ENCODE measurements at places on chromosomes 6 and 20.
A peak's percentile ranks its signal among the peaks of the same experiment; 100 is the strongest.

DNA sequence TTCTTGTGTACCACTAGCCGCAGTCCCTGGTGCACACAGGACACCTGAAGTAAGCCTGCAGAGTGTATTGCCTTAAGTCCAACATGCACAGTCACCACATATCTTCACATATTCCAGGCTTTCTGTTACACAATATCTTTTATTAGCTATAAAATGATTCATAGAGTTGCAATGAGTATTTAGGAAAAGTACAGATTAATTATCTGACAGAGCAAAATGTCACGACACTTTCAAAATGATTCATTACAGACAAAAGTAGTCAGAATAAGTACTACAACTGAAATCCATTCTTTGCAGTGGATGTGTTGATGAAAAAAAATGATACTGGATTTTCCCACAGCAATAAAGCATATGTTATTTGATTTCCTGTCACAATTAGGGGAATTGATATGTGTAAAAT is 199.5 kb upstream of the ASCC3 start:
- DNase-seq = peak; percentile 78

DNA sequence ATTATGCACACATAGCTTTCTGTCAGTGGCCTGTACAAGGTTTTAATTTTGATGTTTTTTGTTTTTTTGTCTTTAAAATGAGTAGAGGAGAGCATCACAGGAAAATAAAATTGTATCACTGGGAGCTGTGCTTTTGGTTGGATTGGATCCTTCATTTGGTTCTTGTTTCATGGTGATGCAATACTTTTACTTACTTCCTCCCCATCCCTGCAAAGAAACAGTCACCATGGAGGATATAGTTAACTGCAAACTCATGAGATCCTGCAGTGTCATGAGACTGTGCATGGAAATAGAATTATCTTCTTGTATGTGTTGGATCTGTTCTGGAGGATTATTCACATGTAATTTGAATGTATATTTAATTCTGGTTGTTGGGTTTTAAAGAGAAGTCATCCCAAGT is 122.3 kb downstream of the JARID2 start:
- no peak for DNase-seq

DNA sequence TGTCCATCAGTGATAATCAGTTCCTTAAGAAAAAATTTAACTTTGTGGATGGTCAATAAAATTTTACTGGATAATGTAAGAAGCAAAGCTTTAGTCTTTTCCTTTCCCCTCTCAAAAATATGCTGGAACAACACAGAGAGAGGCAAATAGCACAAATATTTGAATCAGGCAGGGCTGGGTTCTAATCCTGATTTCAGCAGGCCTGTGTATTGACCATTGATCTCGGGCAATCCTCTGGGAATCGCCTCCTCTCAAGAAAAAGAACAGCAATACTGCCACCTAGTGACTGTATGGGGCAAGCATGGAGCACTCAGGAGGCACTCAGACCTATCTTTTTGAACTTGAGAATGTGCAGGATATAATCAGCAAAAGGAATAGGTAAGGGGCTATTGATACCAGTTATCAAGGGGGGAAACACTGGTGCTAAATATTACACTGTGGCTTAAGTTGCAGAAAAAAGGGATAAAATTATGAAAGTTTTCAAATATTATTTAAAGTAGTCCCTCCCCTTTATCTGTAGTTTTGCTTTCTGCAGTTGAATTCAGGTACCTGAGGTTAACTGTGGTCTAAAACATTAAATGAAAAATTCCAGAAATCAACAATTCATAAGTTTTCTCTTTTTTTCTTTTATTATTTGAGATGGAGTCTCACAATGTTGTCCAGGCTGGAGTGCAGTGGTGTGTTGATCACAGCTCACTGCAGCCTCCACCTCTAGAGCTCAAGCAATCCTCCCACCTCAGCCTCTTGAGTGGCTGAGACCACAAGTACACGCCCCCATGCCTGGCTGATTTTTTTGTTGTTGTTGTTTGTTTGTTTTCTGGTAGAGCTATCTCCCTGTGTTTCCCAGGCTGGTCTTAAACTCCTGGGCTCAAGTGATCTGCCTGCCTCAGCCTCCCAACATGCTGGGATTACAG is 91.8 kb upstream of the NHSL1 start:
- peak; percentile 84 for DNase-seq

- no peak for DNase-seq
Measured at GRCh38 chr6:163940705-163941623, 526.4 kb downstream of the QKI start.

GRCh38 chr6:24329022-24329421 is 28.8 kb downstream of the DCDC2 start:
- no peak for DNase-seq

- no peak for DNase-seq
Measured at GRCh38 chr6:55180258-55180657, 5.9 kb downstream of the HCRTR2 start.

GRCh38 chr6:128039543-128039942 is 138.7 kb upstream of the THEMIS start:
- no peak for DNase-seq

DNA sequence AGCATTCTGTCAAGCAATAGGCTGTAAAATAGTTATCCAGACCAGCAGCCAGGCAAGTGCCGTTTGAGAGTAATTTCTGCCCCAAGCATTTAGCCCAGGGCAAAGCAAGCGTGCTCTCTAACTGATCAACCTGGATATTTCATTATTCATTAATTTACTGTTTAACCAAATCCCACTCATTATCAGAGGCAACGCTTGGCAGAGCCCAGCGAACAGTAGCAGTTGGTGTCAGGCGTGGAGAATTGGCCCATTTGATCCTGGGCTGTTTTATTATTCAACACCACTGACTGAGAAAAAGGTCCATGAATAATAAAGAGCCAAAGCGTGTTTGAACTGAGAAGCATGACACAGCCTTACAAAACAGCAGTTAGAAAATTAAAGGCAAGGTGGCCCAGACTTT is 35.3 kb downstream of the TFAP2B start:
- no peak for DNase-seq

- DNase-seq = no peak
Measured at GRCh38 chr20:6126846-6127245, 4.0 kb upstream of the FERMT1 start.

DNA sequence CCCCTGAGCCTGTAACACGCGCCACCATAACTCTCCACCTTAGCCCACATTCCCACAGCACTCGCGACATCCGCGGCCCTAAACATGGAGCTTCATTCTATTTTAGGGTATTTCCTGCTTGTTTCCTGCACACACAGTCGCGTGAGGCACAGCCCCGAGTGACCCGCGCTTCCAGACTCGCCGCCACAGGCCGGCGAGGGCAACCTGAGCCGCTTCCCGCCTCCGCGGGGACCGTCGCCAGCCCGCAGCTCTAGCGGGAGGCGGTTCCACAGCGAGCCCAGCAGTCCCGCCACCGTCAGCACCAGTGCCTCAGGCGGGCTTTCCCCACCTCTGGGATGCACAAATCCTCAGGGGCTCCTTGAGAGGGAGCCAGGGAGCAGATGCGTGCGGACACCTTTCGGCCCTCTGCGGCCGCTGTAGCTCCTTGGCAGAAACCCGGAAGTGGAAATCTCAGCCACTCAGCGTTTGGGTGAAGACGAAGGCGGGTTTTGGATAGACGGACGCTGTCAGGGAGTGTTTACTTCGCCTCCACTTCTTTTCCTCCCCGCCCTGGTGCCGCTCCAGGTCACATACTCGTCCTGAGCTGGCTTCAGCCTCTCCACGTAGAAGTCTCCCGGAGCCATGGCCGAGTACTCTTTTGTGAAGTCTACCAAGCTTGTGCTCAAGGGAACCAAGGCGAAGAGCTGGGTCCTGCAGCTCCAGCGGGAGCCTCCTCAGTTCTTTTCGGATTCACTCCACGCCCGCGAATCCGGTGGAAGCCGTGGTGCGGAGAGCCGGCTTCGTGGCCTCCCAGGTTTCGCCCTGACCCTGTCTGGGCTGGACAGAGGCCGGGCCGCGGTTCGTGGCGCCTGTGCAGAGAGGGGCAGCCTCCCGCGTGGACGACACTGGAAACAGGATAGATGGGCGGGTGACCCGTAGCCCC is 2177.4 kb upstream of the DEFB115 start:
- DNase-seq = peak; percentile 78

- DNase-seq = no peak
Measured at GRCh38 chr6:40528051-40528450, 59.1 kb downstream of the LRFN2 start.

DNA sequence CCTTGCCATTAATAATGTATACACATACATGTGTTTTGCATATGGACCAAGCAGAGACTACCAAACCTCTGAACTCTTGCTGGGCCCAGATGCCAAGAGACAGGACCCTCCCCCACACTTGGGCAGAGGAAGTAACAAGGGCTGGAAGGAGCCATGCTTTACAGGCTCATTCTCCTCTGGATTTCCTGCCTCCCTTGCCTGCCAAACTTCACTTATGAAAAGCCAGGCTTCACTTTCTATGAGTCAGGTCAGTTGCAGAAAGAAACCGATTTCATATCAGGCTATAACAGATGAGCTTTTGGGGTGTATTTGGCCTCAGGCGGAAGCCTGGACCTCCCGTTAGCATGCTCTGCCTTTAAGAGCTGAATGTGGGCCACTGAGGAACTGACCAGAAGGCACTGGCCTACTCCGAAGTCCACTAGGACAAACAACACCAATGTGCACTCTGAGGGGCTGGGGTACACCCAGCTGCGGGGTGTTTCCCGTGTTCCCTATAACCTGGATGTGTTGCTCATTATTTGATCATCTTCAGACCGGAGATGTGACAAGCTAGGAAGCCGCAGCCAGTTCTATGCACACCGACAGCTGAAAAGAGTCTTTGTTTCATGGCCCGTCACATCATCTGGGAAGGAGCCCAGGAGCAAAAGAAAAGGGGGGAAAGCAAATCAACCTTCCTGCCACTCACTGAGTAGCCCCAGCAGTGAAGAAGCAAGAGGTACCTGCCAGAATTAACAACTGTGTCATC is 28.5 kb downstream of the HAO1 start:
- peak; percentile 21 for DNase-seq

DNA sequence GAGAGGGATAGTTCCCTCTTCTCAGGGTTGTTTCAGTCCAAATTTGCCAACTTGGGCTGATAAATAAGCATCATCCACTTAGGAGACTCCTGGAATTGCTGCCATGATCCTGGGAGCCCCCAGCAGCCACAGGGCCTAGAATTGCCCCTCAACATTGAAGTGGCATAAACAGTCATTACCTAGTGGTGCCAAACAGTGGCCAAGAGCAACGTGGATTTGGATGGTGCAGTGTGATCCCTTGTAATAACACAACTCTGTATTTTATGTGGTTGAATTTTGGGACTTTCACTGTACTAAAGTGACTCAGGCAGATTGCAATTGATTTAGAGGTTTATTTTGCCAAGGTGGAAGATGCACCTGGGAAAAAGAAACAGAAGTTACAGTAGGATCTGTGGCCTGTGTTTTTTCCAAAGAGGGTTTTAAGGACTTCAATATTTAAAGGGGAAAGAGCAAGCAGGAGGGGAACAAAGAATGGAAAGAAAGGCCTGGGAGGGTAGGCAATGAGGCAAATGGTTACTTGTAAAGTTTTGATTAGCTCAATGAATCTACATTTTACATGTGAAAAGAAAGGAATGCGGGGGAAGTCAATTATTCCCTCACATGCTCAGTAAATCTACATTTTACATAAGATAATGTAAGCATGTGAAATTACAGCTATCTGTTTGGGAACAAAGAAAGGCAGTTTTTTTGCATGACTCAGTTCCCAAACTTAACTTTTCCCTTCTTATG is 168.0 kb upstream of the NOX3 start:
- DNase-seq = no peak

GRCh38 chr20:23520185-23520584 is 29.3 kb downstream of the CST8 start:
- DNase-seq = no peak

GRCh38 chr6:28351087-28351486 is 1.3 kb downstream of the ZKSCAN3 start:
- DNase-seq = no peak

All from cardiac fibroblast (primary cell).